Stromal cell of bone marrow (primary cell): ENCODE measurements at places on chromosomes 5 and 9.

GRCh38 chr9:133815781-133816180 lies 77.6 kb upstream of the SARDH start:
- no peak for DNase-seq

- no peak for DNase-seq
Observed at GRCh38 chr9:115462623-115463022, 344.7 kb upstream of the TNC start.

- DNase-seq: no peak
Observed at GRCh38 chr9:111250875-111251842, 78.9 kb downstream of the OR2K2 start.

- DNase-seq: no peak
Observed at GRCh38 chr9:36813154-36813553, 220.9 kb downstream of the PAX5 start.

- no peak for DNase-seq
Observed at GRCh38 chr5:77644371-77645157, 6.1 kb upstream of the OTP start.

DNA sequence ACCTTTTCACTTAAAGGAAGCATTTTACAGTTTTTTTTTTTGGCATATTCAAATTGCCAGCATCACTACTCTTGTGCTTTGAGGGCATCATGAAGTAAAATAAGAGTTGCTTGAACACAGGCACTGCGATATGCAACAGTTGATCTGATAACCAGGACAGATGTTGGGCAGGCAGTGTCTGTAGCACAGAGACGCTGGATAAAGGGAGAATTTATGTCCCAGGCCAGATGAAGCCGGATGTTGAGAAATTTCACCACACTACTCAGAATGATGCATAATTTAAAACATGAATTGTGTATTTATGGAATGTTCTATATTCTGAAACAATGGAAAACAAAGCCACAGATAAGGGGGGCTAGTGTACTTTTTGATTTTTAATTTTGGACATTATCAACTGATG lies 71.4 kb downstream of the SLC12A2 start:
- DNase-seq: no peak

- no peak for DNase-seq
Observed at GRCh38 chr5:36438765-36439561, 137.3 kb upstream of the RANBP3L start.

- no peak for DNase-seq
Observed at GRCh38 chr5:55920784-55921183, 69.6 kb downstream of the IL31RA start.

DNA sequence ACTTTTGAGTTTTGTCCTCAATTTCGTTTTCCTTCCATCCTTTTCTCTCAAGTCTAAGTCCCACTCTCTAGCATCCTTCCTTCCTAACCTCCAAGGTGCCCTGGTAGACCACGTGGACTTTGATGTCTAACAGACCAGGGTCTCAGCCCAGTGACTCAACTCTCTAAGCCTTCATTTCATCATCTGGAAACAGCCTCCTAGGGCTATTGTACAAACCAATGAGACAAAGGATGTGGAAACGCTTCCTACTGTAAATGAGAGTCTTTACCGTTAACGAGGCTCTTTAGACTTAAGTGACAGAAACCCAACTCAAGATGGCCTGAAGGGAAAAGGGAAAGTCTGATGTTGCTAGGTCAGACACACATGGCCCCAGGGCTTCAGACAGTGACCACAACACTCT lies 49.2 kb upstream of the CPLX2 start:
- no peak for DNase-seq
